ENCODE measurements at places on chromosomes 16 and 17.

DNA sequence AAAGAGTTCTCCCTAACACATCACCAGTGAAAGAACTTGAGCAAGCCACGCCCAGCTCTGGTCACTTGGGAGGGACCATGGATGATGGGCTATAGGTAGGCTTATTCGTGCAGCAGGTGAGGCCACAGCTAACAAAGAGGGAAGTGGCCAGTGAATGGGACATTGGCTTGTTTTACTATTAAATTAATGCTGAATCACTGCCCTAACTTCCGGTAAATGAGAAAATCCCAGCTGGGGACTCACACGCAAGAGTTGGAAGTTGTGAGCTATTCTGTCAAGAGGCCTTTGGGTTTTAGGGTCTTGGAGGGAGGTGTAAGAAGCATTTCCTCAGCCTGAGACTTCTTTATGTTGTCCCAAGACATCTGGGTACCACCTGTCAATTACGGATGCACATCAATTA, 315.3 kb downstream of the XYLT1 start:
- no peak for DNase-seq

GRCh38 chr16:9177861-9178260, 86.4 kb downstream of the HAPSTR1 start:
- no peak for DNase-seq

DNA sequence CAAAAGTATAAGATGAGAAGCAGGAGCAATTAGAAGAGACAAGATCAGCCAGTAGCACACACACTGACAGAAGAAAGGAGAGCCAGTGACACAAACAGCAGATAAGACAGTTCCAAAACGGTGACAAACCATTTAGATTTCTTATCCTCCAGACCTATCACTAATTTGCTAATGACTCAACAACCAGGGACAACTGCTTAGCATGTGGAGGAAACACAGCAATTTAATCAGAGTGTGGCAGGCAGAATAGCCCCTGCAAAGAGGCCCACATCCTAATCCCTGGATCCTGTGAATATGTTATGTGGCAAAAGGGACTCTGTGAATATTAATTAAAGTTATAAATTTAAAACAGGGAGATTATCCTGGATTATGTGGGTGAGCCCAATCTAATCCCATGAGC, 81.1 kb downstream of the CACNG1 start:
- no peak for DNase-seq

DNA sequence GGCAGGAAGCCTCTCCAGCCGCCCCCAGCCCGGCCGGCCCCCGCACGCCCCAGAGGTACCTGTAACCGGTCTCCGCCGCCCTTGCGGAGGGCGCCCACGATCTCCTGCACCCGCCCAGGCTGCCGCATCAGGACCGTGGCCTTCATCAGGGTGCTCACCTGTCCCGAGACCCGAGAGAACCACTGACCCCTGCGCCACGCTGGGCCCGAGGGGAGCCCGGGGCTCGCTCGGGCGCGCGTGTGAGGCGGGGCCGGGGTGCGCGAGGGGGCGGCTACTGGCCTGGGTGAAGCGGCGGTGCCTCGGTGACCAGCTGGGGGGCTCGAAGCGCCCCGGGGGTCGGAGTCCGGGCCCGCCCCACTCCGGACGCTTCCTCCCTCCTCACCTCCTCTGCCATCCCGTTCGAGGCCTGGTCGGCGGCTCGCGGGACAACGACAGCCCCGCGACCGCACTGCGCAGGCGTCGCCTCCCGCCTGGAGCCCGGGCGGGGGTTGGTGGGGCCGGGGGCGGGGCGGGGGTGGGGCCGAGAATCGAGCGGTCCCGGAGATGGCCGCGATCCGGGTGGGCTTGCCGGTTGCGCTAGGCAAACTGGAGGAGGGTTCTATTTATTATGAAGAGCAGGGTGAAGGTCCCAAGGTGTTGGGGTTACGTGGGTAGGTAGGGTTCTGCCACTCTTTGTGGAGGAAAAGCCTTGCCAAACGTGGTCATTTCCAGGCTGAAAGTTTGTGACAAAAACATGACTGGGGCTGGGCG, at the start of gene NT5C3B:
Gene NT5C3B, minus strand, starts transcription at position 433 of the 750 bp plus-strand sequence. Its CDS starts 39 bp downstream, at position 394.
- DNase-seq: peak; percentile 30

GRCh38 chr17:78267253-78268073, 36.0 kb downstream of the TMEM235 start:
- no peak for DNase-seq

DNA sequence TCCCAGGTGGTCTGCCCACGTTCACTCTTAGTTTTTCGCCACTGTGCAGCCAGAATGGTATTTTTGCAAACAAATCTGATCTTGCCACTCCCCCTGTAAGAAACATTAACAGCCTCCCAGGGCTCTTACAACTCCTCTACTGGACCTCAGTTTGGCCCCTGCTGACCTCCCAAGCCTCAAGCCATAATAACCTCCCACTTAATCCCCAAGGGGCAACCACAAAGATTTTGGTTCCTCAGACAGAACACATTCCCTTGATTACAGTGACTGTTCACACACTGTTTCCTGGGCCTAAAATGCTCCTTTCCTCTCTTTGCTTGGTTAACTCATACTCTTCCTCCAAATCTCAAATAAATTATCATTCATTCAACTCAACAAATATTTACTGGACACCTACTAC, 21.5 kb upstream of the CD300E start:
- DNase-seq: no peak

- DNase-seq: no peak
Measured at GRCh38 chr16:22233037-22233372, 26.9 kb downstream of the EEF2K start.

DNA sequence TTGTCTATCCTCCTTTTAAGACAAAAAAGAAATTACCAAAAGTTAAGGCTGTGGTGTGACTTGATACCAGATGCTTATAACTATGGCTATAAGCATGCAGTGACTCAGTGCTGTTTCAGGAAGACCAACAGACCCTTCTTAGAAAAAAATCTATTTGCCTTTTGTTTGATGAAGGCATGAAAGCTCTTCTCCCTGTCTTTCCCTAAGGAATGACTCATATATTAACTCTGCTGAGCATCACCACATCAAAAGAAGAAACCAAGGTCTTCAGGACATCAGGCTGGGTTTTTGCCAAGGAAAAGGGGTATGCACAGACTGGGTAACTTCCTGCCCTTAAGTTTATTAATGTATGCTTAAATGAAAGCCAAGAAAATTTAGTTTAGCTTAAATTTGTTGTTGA, 47.1 kb downstream of the VMP1 start:
- no peak for DNase-seq

DNA sequence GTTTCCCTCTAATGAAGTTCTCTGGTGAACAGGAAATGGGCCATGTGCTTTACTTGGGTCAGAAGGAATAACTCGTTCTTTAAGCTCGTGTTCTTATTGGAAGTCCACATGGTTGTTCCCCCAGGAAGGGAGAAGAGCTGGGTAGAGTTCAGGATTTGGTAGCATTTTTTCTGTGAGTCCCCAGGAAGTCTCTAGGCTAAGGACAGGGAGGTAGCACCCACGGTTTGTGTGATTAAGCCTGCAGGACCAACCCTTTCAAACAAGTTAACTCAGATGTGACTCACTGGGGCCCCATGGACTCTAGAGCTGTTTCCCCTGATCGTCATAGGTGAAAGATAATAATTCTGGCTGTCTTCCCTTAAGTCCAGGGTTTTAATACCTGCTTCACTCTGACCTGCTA, 16.4 kb downstream of the SAP30BP start:
- no peak for DNase-seq

DNA sequence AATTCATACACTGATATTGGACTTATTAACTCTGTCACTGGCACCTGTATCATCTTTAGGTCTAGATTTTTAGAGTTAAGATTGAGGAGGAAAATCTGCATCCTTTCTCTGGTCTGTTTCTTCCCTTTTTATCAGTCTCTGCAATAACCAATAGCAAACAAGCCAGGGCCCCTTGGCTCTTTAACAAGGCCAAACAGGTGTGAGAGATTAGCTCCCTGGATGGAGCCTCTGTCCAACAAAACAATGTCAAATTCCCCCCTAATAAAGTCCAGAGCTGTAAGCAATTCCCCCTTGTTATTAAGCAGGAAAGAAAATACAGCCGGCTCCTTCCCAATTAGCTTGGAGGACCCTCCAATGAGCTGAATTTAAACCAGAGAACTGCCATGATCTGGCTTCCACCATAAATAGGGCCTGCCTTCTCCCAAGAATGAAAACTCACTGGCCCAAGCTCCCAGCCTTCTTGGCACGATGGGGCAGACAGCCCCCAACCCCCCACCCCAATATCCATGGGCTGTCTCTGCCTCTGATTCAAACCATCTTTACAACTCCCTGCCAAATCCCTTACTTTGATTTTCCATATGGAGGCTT, 56.1 kb upstream of the SOX9 start:
- no peak for DNase-seq

GRCh38 chr16:47180073-47180472, 36.3 kb upstream of the NETO2 start:
- DNase-seq: no peak

DNA sequence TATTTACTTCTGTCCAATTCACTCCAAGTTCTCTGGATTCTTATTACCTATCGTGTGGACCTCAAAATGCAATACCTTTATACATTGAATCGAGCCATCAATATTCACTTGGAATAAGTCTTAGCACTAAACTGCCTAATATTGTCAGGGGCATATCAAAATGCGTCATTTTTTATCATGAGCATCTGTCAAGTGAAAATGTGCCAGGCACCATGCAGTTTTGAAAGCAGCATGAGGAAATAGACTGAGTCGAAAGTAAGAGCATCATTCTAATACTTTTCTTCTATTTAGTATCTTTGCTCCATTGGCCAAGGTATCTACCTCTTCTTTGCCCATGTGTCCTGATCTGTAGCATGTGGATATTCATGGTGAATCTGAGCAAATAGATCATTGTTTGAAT, 1193.4 kb downstream of the CDH11 start:
- no peak for DNase-seq

GRCh38 chr17:80844418-80844990, 147.1 kb upstream of the CHMP6 start:
- DNase-seq: no peak

GRCh38 chr16:86910161-86910769, 331.9 kb downstream of the FOXL1 start:
- no peak for DNase-seq

GRCh38 chr17:62995377-62995885, 29.4 kb downstream of the TANC2 start:
- DNase-seq: peak; percentile 9

DNA sequence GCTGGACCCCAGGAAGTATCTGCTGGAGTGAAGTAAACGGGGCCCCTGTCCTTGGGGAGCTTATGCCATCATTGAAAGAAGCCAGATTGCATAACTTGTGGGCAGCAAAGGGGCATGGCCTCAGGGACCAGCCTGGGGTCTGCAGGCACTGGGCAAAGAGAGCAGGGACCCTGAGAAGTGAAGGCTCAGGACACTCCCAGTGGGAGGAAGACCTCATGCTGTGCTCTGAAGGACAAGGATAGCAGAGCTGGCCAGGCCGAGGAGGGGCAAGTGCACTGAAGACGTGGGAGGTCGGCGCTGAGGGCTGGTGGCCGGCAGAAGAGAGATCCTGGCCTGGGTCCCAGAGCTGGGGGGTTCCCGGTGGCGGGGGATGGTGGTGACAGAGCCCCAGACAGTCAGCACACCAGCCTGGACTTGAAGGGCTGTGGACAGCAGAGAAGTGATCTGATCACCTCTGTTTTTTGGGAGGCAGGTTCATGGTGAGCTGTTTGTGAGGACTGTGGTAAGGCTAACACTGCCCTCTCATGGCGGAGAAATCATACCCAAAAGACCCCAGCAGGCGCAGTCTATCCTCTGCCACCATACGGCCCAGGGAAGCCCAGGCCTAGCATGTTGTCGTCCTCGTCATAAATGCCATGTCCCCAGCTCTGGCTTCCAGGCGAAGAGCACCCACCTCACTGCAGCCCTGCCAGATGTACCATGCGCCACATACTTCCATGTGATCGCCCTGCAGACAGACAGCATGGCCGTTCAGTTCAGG, 7.1 kb upstream of the CNP start:
- DNase-seq: peak; percentile 33

- DNase-seq: no peak
Measured at GRCh38 chr16:2833776-2834175, 3.7 kb downstream of the ZG16B start.

- no peak for DNase-seq
Measured at GRCh38 chr17:65265276-65265675, 128.1 kb downstream of the RGS9 start.

DNA sequence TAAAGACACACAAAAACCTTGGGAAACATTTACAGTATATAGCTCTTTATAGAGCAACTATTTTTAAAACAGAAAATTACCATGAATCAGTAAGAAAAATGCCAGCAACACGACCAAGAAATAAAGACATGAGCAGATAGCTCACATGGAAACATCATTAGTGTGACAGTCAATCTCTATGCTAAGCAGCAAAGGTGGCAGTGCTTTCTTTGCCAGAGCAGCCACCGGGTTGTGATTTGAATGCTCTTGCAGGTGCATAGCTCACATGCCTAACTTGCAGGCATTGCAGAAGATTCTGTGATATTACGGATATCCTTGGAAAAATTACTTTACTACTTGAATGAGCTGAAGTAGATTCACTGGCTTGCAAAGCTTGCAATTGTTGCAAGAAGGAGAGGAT, 652.9 kb upstream of the C16orf82 start:
- no peak for DNase-seq

GRCh38 chr17:29710891-29711418, 88.2 kb upstream of the CORO6 start:
- no peak for DNase-seq

DNA sequence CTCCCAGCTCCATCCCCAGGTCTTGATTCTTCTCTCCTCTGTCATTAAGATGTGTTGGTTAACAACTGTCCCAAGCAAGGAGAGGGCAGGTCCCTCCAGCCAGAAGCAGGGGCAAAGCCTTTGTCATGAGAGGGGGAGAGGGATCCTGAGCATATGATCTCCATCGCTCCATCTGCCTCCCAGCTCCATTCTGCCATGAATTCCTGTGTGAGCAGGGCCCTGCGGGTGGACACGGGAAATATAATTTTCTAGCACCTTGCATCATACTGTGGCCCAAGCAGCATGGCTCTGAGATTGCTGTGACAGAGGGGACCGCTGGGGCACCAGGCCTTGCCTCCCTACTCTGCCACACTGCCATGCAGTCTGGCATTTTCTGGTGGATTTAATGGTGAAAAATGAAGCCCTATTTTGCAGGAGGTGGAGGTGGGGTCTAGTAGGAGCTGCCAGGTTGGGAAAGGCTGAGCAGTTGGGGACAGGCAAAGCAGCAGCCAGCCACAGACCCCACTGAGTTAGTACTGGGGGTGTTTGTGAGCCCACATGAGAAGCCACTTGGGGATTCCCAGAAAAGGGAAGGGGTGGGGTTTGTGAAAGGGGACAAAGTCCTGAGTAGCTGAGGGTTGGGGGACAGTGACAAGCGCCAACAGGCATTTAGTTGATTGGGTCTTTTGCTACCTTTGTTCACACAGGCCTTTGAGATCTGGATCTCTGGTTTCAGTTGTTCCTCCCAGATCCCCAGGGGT, 16.4 kb downstream of the TMEM238L start:
- DNase-seq: no peak

GRCh38 chr17:74234486-74234885, 21.1 kb downstream of the TTYH2 start:
- no peak for DNase-seq

DNA sequence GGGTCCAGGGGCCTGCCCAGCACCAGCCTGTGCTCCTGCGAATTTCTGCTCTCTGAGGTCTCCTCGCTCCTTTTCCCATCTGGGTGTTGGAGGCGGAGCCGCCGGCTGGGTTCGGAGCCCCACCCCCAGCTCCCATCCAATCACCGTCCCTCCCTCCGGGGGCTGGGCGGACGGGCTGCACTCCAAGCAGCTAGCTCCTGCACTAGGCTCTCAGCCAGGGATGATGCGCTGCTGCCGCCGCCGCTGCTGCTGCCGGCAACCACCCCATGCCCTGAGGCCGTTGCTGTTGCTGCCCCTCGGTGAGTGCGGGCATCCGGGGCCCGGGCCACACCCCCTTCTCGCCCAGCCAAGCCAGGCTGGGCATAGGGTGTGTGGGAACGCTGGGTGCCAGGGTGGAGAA, at the start of gene NRN1L:
Gene NRN1L, plus strand, starts transcription at position 202 of the 400 bp plus-strand sequence. Its CDS starts 19 bp downstream, at position 221.
- DNase-seq: peak; percentile 83

Data from NCI-H1436 (cell line).